Hematopoietic multipotent progenitor cell treated with erythropoietin and hydrocortisone succinate and interleukin-3 and kit ligand, for 8 days (in vitro differentiated cells): ENCODE measurements at places on chromosomes 12 and 14.

DNA sequence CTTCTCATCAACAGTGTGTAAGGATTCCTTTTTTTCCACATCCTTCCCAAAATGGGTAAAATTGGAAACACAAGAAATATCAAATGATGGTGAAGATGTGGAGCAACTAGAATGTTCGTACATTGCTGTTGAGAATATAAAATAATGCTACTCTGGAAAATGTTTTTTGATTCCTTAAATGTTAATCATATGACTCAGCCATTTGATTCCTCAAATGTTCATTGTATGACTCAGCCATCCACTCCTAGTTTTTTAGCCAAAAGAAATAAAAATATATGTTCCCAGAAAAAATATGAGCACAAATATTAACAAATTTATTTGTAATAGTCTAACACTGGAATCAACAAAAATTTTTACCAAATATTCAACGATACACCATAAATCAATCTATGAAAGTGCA lies 1108.6 kb downstream of the LRFN5 start:
- no peak for DNase-seq

GRCh38 chr12:64877363-64878004 lies 53.0 kb downstream of the TBC1D30 start:
- DNase-seq = no peak

- DNase-seq = no peak
These were observed 63.0 kb upstream of the PLEKHA5 start for GRCh38 chr12:19066475-19067001.

DNA sequence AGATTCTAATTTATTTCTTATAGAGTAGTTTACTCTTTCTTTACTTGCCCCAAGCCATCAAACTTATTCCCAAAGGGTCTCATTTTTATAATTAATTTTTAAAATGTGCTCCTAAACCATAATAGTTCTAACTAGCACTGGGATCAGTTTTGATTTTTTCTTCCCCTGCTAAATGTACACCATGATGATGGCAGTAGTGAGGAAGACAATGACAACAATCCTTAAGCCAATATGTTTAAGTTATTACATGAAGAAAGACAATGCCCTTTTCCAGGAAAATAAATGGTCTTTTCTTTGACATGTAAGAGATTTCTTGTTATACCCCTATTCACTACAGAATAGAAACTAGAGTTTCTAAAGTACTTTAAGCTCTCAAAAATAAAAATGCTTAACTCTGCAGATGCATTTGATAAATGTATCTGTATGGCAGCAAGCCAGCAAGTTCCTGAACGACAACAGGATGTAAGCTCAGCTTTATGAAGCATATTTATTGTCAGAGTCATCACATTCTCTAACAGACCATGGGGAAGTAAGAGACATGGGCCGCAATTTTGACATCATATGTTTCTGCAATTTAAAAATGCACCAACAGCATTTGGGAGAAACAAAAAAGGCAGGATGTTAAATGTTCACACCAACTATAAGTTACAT lies 36.0 kb upstream of the SNX6 start:
- DNase-seq = peak; percentile 17

DNA sequence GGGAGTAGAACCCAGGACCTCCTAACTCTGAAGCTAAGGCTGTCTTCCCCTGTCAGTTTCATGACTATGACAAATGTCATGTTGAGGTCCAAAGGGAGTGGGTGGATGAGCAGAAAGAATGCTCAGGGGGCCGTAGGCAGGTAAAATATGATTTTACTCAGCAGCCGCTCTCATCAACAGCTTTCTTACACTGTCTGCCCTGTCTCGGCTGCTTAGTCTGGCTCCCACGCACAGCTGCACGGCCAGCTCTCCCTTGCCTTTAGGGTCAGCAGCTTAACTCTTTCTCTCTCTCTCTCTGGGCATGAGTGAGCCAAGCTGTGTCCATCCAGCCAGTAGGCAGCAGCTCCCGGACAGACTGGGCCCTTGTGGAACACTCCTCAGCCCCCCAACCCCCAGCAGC lies 95.2 kb downstream of the GCH1 start:
- DNase-seq = no peak

GRCh38 chr14:54818201-54819133 lies 84.2 kb downstream of the GCH1 start:
- DNase-seq = no peak

DNA sequence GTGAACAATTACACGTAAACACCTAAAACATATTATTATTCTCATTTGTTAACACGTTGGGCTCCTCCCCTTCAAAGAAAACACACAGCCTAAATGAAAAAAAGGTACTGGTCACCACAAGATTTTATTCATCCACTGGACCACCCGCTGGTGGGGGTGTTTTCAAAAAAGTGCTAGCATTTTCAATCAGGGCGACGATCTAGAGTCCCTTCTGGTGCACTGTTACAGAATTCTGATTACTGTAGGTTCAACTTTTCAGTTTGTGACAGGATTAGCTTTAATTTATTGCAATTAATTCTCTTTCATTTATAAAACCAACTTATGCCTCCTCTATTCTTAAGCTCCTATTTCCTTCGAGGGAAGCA lies 443 bp downstream of the MAGOHB start:
- no peak for DNase-seq

DNA sequence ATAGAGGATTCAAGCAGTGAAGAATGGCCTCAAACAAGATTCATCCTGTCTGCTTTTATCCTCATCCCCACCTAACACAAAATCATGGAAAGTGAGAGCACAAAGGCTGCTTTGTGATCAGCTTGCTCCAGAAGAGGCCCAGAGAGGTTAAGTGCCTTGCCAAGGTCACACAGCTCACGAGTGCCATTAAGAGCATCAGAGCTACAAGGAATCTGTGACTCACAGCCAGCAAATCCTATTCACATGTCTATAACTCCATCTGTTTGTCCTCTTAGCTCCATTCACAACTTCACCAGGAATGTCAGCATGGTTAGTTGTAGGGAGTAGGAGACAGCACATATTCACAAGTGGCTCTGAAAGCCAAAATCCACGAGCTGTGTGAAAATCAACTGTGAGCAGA lies 79.8 kb downstream of the TTC9 start:
- no peak for DNase-seq

DNA sequence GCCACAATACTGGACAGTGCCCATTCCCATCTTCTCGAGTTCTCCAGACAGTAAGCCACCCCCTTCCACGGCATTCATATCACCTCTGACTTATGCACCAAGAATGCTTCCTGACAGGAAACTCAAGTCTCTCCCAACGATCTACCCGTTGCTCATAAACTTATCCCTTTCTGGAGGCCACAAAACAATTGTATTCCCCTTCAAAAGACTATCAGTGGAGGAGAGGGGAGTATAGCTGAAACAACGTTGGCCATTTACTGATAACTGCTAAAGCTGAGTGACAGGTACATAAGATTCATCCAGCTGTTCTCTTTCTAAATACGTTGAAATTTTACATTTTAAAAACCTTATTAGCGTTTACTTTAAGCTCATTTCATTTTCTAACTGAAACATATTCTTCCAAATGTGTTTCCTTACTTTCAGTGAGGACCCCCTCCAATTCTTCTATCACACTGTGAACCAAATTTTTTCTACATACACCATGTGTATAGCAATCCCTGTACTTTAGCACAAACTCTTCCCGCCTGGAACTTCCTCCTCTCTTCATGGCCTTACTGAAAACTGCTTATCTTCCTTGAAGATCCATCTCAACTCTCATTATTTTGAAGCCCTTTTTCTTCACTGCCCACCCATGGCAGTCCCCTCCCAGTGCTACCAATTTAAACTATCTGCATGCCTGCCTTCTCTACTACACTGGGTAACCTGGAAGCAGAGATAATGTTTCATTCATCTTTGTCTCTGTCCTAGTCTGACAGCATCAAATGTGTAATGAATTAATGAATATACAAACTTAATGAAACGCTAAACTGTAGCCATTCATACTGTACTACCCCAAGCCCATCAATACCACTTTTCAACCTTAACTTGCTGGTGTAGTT lies 28.8 kb downstream of the ATXN2 start:
- no peak for DNase-seq
